ENCODE measurements at places on chromosomes 12 and 14.
A peak's percentile ranks its signal among the peaks of the same experiment; 100 is the strongest.

DNA sequence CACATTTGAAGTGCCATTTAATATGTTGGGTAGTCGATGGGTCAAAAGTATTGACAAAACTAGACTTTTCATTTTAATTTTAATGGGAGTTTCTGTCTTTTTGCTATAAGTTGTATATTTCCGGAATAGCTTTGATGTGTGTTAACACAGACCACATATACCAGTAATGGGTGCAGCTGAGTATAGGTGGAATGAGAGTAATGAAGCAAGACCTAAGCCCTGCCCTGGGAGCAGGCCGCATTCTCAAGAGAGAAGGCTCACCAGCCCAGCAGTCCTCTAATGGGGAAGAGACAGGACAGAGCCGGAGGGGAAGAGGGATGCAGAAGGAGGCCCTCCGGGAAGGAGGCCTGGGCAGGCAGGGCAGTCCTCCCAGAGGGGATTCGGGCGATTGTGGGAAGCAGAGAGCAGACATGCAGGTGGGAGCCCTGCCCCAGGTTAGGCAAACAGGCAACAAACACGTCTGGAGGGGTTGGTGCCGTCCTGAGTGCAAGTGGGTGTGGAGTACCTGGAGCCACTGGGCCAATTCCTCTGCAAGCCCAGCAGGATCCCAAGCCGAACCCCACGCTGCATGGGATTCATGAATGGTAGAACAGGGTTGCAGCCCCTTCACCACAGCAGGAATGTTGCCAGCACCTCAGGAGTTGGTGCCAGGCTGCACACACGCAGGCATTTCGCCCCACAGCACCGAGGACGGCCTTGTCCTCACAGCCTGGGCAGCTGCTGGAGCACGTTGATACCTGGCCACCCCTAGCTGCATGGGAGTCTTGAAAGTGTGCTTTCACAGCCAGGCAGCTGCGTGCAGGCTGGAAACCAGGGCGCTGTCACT lies 7.8 kb downstream of the CKB start:
- peaks cover 8% of the 10 kb centered on the region for H3K4me1 ChIP-seq
- peaks cover 33% of the 10 kb centered on the region for H3K36me3 ChIP-seq
- no peak overlapping the region for H3K27ac ChIP-seq

- H3K27me3 ChIP-seq = no peaks in the 10 kb centered on the region
- H3K4me3 ChIP-seq = no peak overlapping the region
- peaks cover 80% of the 10 kb centered on the region for H3K36me3 ChIP-seq
- no peak overlapping the region for H3K27ac ChIP-seq
- H3K4me1 ChIP-seq = peaks cover 30% of the 10 kb centered on the region
- no peak for DNase-seq
Observed at GRCh38 chr14:91195881-91196280, 48.6 kb downstream of the GPR68 start.

- no peak overlapping the region for H3K27ac ChIP-seq
- no peak overlapping the region for H3K4me3 ChIP-seq
- no peaks in the 10 kb centered on the region for H3K27me3 ChIP-seq
Observed at GRCh38 chr12:112252184-112252583, 126.8 kb downstream of the TRAFD1 start.

DNA sequence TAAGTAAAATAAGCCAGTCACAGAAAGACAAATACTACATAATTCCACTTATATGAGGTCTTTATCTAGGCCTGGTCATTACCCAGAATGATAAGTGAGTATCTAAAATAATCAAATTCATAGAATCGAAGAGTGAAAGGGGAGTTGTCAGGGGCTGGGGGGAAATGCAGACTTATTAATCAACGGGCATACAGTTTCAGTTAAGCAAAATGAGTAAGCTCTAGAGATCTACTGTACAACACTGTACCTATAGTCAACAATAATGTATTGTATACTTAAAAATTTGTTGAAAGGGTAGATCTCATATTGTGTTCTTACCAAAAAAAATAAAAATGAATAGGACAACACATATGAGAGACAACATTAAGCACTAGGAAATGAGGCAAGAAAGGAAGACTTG lies 13.3 kb downstream of the BTBD7 start:
- H3K27me3 ChIP-seq = no peaks in the 10 kb centered on the region
- DNase-seq = no peak
- H3K36me3 ChIP-seq = peaks cover 33% of the 10 kb centered on the region
- no peak overlapping the region for H3K4me3 ChIP-seq

GRCh38 chr14:53462931-53463778 lies 310.0 kb upstream of the DDHD1 start:
- no peak for DNase-seq
- H3K27ac ChIP-seq = no peak overlapping the region
- no peak overlapping the region for H3K4me3 ChIP-seq

DNA sequence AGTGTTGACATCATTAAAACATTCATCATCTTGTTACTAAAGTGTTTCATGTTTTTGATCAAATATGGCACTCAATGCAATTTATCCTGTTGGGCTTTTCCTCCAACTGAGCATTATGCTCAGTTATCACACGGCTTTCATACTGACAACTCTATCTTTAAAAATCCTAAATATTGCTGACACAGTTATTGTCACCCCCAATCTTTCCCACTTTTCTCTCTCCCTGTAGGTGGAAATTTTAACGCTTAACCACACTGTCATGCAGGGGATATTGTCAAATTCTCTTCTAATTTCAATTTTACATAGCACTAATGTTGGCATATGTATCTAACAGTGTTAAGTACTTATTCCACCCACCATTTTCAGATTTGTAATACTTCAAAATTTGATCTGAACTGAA lies 59.7 kb upstream of the GPHB5 start:
- no peak for DNase-seq
- H3K27ac ChIP-seq = no peak overlapping the region
- no peak overlapping the region for H3K4me3 ChIP-seq
- peaks cover 3% of the 10 kb centered on the region for H3K4me1 ChIP-seq
- peaks cover 80% of the 10 kb centered on the region for H3K36me3 ChIP-seq
- no peaks in the 10 kb centered on the region for H3K27me3 ChIP-seq

DNA sequence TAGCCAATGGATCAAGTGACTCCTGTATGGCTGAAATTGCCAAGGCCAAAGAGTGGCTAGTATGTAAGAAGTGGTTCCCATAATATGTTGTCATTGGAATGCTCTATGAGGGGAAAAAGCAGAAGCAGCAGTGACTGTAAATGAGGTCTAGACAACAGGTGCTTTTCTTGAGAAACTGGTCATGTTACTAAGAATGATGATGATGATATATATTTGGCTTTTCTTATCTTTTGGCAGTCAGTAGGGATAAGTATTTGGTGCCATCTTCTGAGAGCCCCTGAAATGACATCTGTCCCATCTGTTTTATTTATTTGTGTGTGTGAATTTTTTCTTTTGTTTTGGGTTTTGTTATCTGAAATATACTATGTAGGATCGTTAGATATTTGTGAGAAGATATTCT lies 141.7 kb downstream of the SYT1 start:
- no peak for DNase-seq
- no peak overlapping the region for H3K27ac ChIP-seq
- H3K27me3 ChIP-seq = no peaks in the 10 kb centered on the region
- H3K36me3 ChIP-seq = no peaks in the 10 kb centered on the region
- no peak overlapping the region for H3K4me3 ChIP-seq
- no peaks in the 10 kb centered on the region for H3K4me1 ChIP-seq

- peak overlapping the region; percentile 98 for H3K27ac ChIP-seq
- H3K27me3 ChIP-seq = no peaks in the 10 kb centered on the region
- peak; percentile 79 for DNase-seq
Observed at GRCh38 chr14:100078997-100079725, 13.9 kb downstream of the EVL start.

DNA sequence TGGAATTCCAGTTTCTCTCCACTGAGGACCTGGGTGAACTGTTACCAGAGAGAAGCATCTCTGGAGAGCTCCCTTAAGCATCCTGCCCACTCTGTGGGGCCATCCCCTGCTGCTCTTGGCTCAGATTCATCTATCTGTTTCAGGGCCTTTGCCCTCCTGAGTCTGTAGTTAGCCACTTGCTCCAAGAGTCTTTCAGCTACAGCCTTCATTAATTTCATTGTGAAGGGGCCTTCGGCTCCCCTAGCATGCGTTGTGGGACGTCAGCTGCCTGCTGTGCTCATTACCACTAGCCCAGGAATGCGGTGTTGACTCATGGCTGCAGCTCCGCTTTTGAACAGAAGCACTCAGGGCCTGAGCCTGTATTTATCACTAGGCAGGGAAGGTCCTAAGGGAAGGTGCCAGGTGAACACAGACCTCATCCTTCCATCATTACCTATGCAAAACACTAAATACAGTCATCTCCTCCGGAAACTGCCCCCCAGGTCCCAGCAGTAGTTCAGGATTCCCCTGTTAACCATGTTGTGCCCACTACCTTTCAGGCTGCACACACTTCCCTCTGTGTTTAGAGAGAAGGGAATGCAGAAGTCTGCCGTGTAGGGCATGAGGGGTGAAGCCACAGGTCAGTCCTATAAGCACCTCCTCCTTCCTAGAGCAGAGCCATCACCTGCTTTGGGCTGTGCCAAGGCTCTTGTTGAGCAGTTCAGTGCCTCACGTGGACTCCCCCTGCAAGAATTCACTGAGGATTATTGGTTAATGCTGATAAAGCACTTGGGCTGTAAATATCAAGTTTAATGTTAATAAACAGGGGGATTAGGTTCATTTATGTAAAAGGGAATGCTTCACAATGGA lies 191.4 kb downstream of the CACNA1C start:
- no peaks in the 10 kb centered on the region for H3K36me3 ChIP-seq
- no peak overlapping the region for H3K4me3 ChIP-seq
- DNase-seq = no peak
- H3K27ac ChIP-seq = no peak overlapping the region
- no peaks in the 10 kb centered on the region for H3K4me1 ChIP-seq

GRCh38 chr14:77026930-77027537 lies 1.5 kb downstream of the IRF2BPL start:
- peaks cover 46% of the 10 kb centered on the region for H3K36me3 ChIP-seq
- peak overlapping the region; percentile 88 for H3K4me3 ChIP-seq
- H3K27ac ChIP-seq = peak overlapping the region; percentile 76
- no peaks in the 10 kb centered on the region for H3K27me3 ChIP-seq

DNA sequence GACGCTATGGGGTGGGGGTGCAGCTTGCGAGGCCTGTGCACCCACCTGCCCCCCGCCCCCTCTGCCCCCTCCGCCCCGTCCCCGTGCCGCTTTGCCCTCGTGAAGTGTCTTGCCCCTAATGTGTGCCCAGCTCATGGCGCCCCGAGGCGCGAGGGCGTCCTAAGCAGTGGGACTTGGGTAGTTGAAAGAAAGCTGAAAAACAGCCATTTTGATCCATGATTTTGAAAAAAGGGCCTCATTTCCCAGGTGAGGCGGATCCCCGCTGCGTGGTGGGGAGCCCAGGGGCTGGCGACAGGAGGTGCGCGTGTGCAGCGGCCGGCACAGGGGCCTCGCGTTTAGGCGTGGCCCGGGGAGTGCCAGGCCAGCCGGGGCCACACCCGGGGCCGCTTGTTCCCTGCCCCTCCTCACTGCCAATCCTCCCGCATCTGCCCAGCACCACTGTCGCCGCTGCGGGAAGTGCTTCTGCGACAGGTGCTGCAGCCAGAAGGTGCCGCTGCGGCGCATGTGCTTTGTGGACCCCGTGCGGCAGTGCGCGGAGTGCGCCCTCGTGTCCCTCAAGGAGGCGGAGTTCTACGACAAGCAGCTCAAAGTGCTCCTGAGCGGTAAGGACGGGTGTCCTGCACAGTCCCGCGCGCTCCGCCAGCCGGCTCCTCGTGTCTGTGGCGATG lies 11.8 kb downstream of the ZFYVE21 start:
- no peak for DNase-seq
- no peak overlapping the region for H3K27ac ChIP-seq
- H3K36me3 ChIP-seq = peaks cover 27% of the 10 kb centered on the region
- H3K27me3 ChIP-seq = no peaks in the 10 kb centered on the region
- no peak overlapping the region for H3K4me3 ChIP-seq
- no peaks in the 10 kb centered on the region for H3K4me1 ChIP-seq

DNA sequence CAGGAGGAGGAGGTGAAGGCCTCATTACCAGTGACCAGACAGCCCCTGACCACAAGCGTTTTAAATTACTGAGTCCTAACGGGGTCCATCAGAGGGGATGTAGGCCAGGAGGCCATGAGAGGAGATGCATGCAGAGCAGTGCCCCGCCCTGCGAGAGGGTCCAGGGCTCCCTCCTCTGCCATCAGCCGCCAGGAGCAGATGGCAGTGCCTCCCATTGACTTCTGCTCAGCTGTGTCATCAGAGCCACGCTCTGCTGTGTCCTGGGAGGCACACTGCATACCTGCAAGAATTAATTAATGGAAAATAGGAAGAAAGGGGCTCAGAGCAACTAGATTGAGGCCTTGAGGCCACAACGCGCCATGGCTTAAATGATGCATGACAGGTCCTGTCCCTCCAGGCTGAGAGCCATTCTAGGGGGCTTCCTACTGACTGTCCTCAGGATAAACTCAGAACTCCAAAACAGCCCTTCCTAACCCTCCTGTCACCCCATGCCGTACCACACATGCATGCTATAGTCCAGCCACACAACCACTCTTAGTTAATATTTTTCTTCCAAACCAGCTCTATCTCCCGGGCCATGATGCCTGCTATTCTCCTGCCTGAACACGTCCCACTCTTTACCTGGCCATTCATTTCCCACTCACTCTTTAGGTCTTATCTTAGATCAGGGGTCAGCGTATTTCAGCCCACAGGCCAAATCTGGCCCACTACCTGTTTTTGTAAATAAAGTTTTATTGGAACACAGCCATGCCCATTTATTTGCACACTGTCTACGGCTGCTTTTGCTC lies 235.8 kb downstream of the KSR2 start:
- no peak for DNase-seq
- H3K27me3 ChIP-seq = no peaks in the 10 kb centered on the region
- H3K4me3 ChIP-seq = no peak overlapping the region
- H3K4me1 ChIP-seq = no peaks in the 10 kb centered on the region
- no peak overlapping the region for H3K27ac ChIP-seq
- H3K36me3 ChIP-seq = no peaks in the 10 kb centered on the region

DNA sequence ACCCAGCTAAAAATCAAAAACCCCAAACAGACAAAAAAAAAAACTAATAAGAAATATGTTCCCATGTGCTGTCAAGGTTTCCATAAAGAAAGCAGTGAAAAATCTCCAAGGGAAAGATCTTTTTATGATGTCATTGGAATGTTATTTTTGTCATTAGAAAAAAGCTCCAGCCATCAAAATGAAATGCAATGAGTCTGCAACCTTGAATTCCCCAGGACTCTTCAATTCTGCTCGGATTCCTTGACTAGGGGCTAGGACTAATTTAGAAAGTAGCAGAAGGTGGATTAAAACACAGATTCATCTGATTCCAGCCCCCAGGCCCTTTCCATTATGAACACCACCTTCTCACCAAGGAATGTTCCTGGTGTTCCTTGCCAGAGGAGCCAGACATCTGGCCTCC lies 6.0 kb upstream of the PCNX1 start:
- H3K4me1 ChIP-seq = peaks cover 70% of the 10 kb centered on the region
- no peaks in the 10 kb centered on the region for H3K27me3 ChIP-seq
- no peak overlapping the region for H3K4me3 ChIP-seq
- H3K27ac ChIP-seq = peak overlapping the region; percentile 89
- DNase-seq = no peak

DNA sequence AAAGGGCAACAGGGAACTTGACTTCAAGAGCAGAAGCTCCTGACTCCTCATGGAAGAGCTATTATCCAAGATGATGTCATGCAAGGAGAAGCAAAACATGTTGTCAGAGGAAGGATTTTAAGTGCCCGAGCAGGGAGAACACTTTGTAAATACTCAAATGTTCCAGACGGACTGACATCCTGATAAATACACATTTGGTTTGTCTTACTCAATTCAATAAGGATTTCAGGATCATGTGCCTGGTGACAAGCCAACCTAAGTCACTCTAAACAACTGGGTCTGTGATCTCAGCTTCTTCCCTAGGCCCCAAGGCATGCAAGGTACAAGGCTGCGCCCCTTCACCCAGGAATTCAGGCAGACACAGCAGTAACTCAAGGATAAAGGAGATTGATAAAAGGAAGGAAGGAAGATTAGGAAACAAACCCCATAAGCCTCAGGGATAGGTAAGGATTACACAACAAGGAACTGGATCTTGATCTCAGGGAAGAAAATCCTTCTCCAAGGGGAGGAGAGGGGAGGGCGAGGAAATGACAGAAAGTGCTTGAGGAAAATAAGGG lies 26.8 kb upstream of the CEBPE start:
- H3K27ac ChIP-seq = no peak overlapping the region
- no peak for DNase-seq
- H3K36me3 ChIP-seq = no peaks in the 10 kb centered on the region

Data from activated T-cell treated with anti-CD3 and anti-CD28 coated beads, Interleukin-2, amount 50 U/mL, for 24 hours (primary cell).